ENCODE measurements at places on chromosomes 1 and 21. TPM values are rescaled to one million over a fixed set of nuclear protein-coding genes. Genes with fewer than 3 reads are reported as not detected.

DNA sequence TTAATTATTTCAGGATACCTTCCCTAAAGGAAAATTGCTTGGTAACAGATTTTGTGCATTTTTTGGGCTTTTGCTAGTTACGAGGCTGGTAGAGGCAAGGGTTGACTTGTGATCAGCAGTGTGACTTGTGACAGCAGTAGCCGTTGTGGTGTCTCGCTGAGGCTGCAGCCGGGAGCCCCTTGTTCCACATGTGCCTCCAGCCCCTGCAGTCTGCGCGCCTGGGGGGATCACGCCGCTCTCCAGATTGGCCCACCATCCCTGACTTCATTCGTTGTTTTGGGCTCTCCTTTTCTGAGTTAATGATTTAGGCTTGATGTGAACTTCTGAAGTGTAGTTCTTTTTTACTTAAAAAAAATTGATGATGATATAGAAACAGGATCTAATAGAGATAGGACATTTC lies 41.5 kb downstream of the TRAPPC10 start:
- no peaks in the 10 kb centered on the region for H3K36me3 ChIP-seq
- H3K4me3 ChIP-seq = no peak overlapping the region
- no peaks in the 10 kb centered on the region for H3K27me3 ChIP-seq
- H3K27ac ChIP-seq = no peak overlapping the region
- no peak for DNase-seq
- no peaks in the 10 kb centered on the region for H3K4me1 ChIP-seq

DNA sequence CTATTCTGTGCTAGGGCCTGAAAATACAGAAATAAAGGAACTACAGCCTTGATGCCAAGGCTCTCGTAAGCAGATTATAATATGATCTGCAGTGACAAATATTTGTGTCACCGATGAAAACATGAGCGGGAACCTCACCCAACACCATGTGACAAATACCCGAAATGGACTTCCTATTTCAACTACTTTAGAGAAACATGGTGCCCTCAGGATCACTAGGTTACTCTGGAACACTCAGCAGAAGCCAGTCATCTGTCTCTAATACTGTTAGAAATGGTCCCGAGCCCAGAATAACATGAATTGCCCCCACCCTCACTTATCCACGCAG lies 463 bp upstream of the VAMP3 start:
- no peaks in the 10 kb centered on the region for H3K27me3 ChIP-seq
- no peak for DNase-seq
- H3K4me1 ChIP-seq = peaks cover 12% of the 10 kb centered on the region
- H3K36me3 ChIP-seq = peaks cover 4% of the 10 kb centered on the region
- H3K4me3 ChIP-seq = peak overlapping the region; percentile 54
- peak overlapping the region; percentile 98 for H3K27ac ChIP-seq

GRCh38 chr1:101376121-101377083 lies 139.6 kb downstream of the S1PR1 start:
- DNase-seq = peak; percentile 83
- H3K27ac ChIP-seq = no peak overlapping the region
- H3K27me3 ChIP-seq = no peaks in the 10 kb centered on the region
- peaks cover 14% of the 10 kb centered on the region for H3K4me1 ChIP-seq
- no peaks in the 10 kb centered on the region for H3K36me3 ChIP-seq

DNA sequence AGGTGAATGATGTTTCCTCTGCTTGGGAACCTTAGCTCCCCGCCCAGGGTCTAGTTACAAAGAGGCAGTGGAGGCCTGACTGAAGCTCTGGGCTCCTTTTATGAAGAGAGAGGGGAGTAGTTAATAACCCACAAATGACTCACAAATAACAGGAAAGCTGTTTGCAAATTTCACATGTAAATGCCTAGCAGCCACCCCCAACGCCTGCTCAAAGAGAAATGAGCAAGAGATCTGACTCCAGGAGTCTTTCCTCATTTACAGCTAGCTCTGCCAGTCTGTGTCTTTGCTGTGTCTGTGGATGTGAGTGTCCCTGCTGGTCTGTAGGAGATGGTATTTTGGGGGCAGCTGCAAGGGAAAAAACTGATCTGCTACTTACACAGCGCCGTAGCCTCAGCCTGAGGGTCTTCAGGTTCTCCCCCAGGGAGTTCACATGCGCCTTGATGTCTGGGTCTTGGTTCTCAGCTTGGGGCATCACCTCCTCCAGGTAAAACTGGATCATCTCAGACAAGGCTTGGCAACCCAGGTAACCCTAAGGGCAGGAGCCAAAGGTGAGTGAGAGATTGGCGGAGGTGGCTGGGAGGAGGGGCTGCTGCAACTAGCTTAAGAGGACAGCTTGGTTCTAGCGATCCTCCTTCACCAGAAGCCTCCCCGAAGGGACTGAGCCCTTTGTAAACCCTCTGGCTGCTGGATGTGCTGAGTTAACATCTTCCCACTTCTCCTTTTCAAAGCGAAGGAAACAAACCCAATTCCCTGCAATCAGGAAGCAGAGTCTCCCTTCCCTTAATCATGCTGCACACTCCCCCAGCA lies at the start of gene IL19:
Gene IL19, plus strand, starts transcription at position 243 of the 807 bp plus-strand sequence. CDS start 65,890 bp downstream, outside the sequence.
- H3K4me1 ChIP-seq = no peaks in the 10 kb centered on the region
- no peak within 1 kb of the TSS for H3K4me3 ChIP-seq
- H3K36me3 ChIP-seq = no peaks in the 10 kb centered on the region

GRCh38 chr1:163029901-163030300 lies 39.3 kb upstream of the RGS4 start:
- H3K4me1 ChIP-seq = no peaks in the 10 kb centered on the region
- H3K36me3 ChIP-seq = no peaks in the 10 kb centered on the region
- DNase-seq = no peak
- no peak overlapping the region for H3K27ac ChIP-seq

DNA sequence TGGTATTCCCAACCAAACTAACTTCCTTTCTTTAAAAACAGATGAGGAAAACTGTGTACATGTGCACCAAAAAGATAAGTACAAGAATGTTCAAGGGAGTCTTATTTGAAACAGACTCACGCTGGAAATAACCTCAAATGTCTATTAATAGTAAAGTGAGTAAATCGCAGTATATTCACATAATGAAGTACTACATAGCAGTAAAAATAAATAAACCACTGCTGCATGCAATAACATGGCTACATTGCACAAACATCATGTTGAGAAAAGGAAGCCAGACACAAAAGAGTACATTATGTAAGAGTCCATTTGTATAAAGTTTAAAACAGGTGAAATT lies 5.2 kb upstream of the DENND2D start:
- H3K27me3 ChIP-seq = peaks cover 3% of the 10 kb centered on the region
- H3K36me3 ChIP-seq = no peaks in the 10 kb centered on the region
- H3K27ac ChIP-seq = no peak overlapping the region
- DNase-seq = no peak
- no peak overlapping the region for H3K4me3 ChIP-seq

DNA sequence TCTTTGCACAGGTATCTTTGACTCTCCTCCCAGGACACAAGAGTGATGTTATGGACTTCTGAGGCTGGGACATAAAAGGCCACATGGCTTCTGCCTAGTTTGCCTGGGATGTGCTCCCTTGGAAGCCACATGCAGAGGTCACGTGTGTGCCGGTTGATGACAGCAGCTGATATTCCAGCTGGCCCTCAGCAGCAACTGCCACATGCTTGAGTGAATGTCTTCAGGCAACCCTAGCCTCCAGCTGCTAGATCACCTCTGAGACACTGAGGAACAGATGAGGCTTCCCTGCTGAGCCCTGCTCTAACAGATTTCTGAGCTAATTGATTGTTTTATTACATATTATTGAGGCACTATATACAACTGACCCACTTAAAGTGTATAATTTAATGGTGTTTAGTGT lies 11.6 kb upstream of the AKR7A3 start:
- H3K27me3 ChIP-seq = no peaks in the 10 kb centered on the region
- H3K36me3 ChIP-seq = peaks cover 11% of the 10 kb centered on the region
- no peak overlapping the region for H3K4me3 ChIP-seq
- DNase-seq = no peak
- H3K27ac ChIP-seq = no peak overlapping the region

Gene KLHL21
- 16.0 TPM for total RNA-seq
